Caki2 (cell line): ENCODE measurements at places on chromosomes 1 and 21. TPM values are rescaled to one million over a fixed set of nuclear protein-coding genes. Genes with fewer than 3 reads are reported as not detected.

DNA sequence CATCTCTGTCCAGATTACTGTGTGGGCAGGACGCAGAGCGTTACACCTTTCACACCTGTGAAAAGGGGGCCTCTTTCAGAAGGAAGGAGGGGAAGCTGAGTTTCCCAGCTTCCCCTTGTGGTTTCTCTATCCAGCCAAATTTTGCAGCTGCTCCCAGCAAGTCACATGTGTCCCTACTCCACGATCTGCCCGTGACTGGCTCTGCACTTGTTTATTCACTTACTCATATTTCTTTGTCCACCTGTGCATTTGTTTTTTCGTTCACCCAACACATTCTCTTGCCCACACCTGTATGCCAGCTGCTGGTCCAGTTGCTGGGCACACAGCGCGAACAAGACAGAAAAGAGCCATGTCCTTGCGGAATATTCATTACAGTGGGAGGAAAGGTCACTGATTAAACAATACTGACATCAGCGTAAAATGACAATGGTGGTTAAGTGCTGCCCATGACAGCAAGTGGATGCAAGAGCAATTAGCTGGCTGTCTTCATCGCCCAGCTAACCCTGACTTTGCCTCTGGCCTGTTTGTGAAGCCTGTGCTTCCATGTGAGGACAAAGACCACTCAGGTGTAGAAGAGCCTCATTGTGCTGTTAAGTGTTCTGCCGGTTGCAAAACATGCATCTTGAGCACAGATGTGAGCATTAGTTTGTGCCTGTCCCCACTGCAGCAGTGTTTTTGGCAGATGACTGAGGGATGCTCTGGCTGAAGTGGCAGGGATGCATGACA lies 28.6 kb upstream of the NEK2 start:
- DNase-seq, result peak; percentile 30

GRCh38 chr1:67827688-67828087 lies 5.6 kb downstream of the GNG12 start:
- no peak for DNase-seq

DNA sequence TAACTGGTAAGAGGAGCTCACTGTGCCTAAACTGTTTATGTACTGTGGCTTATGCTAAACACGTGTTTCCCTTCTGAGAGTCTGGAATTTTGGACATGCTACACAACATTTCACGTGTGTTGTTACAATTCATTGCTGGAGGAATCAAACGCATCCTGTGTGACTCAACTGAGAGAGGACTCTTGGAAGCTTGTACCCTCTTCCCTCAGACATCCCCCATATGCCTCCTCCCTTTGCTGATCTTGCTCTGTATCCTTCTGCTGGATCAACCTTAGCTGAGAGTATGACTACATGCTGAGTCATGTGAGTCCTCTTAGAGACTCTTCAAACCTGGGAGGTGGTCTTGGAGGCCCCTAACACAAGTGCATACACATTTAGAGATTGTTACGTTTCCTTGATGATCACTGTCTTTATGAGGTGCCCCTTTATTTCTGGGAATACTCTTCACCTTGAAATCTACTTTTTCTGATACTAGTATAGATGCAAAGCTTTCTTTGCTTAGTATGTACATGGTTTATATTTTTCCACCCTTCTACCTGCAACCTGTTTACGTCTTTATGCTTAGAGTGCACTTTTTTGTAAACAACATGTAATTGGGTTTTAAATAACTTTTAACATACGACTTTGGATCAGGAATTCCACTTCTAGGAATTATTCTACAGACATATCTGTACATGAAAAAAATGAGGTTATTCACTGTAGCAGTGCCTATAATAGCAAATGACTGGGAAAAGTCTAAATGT lies 8.7 kb downstream of the NPHP4 start:
- DNase-seq, result no peak

GRCh38 chr1:37631036-37631435 lies 3.7 kb downstream of the RSPO1 start:
- DNase-seq, result no peak

DNA sequence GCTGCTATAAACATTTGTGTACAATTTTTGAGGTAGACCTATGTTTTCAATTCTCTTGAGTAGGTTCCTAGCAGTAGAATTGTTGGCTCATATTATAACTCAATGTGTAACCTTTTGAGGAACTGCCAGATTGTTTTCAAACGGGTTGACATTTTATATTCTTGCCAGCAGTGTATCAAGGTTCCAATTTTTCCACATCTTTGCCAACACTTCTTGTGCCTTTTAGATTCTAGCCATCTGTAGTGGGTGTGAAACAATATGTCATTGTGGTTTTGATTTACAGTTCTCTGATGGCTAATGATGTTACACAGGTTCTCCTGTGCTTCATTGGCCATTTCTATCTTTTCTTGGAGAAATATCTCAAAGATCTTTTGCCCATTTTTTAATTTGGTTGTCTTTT lies 36.4 kb downstream of the MAP3K7CL start:
- DNase-seq, result no peak

The LAMB3 gene
- total RNA-seq, result 59.6 and 77.3 TPM in 2 replicates

The SPRR1B gene
- not detected in 2 replicates for total RNA-seq

The C4BPB gene
- total RNA-seq, result not detected in 2 replicates
